ENCODE measurements at places on chromosomes 5 and 9.

DNA sequence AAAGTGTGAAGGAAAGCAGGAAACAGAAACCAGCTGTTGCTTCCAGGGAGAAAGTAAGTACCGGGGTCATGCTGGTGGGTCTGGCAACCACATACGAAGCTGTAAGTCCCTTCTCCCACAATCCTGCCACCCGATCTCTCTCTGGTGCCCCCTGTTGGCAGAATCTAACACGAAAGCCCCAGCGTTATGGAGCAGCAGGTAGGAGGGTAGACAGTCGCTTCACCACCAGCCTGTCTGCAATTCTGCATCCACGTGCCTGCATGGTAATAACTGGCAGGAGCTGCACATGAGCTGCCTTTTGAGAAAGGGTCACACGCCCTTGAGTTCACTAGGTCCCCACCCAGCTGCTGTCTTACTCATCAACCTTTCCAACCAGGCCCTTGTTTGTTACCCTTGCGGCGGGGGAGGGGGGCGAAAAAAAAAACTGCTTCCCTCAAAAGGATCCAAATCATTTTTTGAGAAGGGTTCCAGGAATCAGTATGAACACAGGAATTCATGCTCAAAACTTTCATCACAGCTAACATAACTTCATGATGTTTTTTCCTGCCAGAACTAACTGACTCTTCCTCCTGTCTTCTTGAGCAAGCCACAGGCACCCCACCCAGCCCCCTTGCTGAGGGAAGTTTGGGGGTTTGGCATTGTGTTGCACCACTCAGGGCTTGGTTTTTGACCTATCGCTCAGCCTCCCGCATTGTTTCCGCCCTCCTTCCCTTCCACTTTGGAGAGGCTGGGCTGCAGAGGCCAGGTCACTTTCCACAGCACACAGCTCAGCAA, 19.6 kb upstream of the TMEM252 start:
- peak; percentile 27 for DNase-seq

GRCh38 chr5:122368510-122369251, 56.6 kb downstream of the SNCAIP start:
- no peak for DNase-seq

DNA sequence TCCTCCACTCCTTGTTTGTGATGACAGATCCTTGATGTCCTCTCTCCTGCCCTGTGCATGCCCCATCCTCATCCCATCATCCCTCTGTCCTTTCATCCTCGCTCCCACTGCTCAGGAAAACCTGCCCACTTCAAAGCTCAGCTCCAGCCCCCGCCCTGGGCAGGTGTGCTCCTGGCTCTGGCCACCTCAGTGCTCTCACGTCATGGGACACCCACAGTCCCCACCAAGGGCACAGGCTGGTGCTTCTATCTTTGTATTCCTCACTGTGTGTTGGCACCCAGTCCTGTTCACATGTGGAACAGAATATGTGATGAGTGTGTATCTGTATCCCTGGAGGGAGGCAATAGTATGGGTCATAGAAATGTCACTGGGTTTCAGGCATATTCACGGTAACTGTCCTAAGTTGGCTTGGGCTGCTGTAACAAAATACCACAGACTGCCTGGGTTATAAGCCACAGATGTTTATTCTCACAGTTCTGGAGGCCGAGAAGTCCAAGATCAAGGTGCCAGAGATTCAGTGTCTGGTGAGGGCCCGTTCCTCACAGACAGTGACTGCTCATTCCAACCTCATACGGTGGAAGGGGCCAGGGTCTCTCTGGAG, 13.5 kb downstream of the GFPT2 start:
- DNase-seq = no peak

DNA sequence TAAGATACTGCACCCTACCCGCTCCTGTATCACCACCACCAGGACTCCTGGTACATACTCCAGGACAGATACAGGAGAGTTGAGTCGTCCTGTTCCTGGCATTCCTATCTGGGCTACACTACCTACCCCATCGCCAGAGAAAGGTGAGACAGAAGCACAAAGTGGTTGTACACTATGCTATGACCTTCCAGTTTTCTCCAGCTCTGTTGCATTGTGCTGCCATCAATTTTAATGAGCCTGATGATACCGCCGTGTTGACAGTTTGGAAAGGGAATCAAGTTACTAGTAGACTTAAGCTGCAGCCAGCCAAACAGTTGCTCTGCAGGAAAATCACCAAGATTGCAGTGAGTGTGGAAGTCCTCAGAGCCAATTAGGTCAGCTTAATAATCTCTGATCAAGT, 35.2 kb downstream of the ANP32B start:
- DNase-seq = no peak

GRCh38 chr9:124267271-124267807, 9.6 kb downstream of the NEK6 start:
- no peak for DNase-seq

DNA sequence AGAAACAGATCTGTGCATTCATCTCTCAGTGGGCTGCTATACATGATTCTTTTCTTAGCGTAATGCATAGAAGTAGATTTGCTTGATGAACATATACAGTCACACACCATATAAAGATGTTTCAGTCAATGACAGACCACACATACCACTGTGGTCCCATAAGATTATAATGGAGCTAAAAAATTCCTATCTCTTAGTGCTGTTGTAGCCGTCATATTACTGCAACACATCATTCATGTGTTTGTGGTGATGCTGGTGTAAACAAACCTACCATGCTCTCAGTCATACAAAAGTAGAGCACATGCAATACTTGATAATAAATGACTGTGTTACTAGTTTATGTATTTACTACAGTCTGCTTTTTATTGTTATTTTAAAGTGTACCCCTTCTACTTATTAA, 214.3 kb downstream of the ARHGAP26 start:
- DNase-seq = no peak

- DNase-seq = no peak
These were observed 47.9 kb upstream of the HSPA9 start for GRCh38 chr5:138623053-138623452.

DNA sequence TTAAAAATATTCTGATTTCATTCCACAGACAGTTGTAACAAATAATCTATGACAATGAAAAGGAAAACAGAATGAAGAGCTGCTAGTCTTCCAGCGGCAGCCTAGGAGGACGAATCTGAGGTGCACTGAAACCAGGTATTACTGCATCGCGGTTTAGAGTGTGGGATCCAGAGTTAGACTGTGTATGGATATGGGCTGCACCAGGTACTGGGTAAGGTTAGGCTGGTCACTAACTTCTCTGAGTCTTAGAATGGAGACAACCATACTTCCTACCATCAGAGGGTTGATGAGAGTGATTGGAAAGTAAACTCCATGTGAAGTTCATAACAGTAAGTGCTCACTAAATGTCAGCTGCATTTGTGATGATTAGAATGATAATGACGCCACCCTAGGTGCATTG, 158.7 kb downstream of the MYO10 start:
- DNase-seq = no peak

- peak; percentile 63 for DNase-seq
These were observed 31.4 kb upstream of the EGFL7 start for GRCh38 chr9:136631038-136632000.

GRCh38 chr5:65815161-65815560, 93.2 kb downstream of the NLN start:
- no peak for DNase-seq

DNA sequence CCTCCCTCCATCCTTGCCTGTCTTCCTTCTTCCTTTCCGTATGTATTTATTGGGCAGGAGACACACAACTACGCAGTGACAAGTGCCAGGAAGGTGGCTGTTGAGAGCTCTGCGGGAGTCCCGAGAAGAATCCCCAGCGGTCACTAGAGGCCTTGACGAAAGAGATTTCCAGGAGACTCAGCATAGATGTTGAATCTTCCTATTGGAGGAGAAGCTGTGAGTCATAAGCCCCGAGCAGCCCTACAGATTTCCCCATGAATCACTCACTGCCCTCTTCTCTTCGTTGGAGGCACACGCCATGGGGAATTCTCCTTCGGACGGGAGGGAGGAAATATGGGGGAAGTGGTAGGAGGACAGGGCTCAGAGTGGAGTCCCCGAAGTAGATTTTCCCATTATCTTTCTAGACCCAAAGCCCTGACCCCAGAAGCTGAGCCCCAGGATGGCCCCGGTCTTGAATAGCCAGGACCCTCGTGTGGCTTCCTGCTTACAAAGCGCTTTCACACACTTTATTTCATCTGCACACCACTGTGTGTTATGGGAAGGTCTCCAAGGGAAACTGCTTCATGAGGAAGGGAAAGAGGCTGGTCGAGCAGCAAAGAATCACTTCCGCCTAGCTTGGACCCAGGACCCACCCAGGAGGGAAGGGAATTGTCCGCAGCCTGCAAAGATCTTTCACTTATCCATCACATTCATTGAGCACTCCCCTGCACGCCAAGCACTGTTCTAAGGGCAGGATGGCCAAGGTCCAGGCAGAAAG, 12.7 kb downstream of the DUSP1 start:
- DNase-seq = no peak

GRCh38 chr5:122639864-122640263, 135.0 kb upstream of the SNX2 start:
- no peak for DNase-seq

GRCh38 chr9:13841746-13842462, 472.0 kb downstream of the NFIB start:
- DNase-seq = no peak

Measured in activated T-cell treated with anti-CD3 and anti-CD28 coated beads for 4 hours (primary cell).